GM23338 (cell line): ENCODE measurements at places on chromosomes 7 and 10. TPM values are rescaled to one million over a fixed set of nuclear protein-coding genes. Genes with fewer than 3 reads are reported as not detected.

CDC14C gene
- 0.17 and 0.54 TPM in 2 replicates for total RNA-seq

HECTD2 gene
- total RNA-seq = 14.4 and 18.2 TPM in 2 replicates

UPK3BL1 gene
- total RNA-seq = 10.6 and 12.6 TPM in 2 replicates

DNA sequence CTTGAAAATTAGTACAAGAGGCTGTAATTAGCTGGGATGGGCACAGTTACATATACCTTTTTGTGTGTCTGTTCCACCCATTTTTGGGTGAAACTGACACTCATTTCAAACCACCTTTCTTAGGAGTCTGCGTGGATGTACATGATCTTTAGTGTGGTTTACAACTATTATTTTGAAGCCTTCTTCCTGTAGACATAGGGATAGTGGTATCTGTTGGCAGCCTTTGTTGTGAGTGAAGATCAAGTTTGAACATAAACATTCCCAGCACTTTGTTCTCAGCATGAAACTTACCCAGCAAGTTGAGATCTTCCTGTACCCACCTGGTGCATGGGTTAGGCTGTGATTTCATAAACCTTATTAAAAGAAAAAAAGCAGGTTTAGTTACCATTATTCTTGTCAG lies 2.0 kb downstream of the BAG3 start:
- no peak for DNase-seq

DNA sequence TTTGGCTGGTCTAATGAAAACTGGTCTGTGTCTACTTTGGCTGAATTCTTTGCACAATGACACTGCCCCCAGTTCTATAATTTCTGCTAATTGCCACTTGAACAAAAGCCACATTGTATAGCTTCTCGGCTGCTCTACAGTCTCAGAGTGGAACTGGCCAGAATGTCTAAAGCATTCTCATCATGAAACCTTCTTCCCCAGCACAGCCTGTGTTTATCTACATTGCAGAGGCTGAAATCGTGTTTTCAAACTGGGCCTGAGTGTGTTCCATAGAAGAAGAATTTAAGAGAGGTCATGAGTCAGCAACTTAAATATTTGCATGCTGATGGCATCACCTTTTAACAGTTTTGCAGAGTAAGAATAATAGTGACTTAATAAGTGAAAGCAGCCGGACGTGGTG lies 177.2 kb downstream of the BUB3 start:
- no peak for DNase-seq

DNA sequence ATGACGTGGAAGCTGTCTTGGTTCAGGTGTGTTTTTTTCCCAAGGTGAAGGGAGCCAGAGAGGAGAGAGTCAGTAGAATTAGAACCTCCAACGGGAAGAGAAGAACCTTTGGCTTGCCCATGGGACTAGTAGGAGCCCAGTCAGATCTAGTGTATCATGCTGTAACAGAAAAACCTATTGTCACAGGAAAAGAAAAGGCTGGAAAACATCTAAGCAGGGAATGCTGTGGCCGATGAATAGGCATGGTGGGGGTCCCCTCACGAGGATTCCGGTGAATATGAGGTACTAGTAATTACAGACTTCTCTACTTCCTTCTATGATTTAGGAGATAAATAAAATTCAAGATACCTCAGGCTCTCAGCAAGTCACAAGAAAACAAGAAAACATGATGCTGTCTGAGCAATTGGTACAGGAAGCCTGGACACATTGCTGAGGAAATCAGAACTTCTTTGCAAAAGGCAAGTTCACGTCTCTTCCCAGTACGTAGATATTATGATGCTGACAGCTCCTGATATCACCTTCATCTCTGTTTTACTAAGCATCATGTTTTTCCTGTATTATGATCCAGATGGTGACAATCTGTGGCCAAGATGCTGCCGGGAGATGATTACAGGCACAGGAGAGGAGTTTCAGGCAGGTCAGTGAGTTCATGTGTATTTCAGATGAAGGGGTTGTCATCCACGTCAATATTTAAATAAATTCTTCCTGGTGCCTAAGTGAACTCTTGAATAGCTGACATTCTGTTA lies 54.3 kb upstream of the NPY start:
- DNase-seq = no peak
